ENCODE measurements at places on chromosomes 5 and 9.

DNA sequence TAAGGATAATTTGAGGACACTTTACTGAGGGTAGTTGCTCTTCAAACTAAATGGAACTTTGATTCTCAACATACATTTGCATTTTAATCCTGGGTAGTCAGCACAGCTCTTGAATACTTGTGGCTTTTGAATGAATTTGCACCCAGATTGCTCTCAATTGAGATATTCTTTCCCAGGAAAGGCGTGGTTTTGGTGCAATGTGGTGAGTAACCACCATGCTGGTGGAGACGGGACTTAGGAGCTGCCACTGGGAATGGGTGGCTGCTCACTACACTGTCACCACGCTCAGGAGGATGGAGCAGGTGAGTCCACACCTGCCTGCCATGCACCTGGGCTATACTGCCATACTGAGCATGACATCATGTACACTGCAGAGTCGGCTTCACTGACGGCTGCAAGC lies 99.2 kb downstream of the IRX1 start:
- no peak for DNase-seq

DNA sequence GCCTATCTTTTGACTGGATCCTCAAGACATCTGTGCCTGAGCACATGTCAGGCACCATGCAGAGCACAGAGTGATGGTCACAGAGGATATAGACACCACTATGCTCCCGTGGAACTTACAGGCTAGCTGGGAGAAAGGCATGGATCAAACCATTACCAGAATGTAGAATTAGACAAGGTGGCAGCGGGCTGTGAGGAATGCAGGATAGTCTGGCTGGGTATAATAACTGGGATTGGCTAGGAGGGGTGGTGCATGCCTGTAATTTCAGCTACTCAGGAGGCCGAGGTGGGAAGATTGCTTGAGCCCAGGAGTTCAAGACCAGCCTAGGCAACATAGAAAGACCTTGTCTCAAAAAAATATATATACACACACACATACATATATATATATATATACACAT lies 50.3 kb downstream of the ASS1 start:
- DNase-seq = no peak

DNA sequence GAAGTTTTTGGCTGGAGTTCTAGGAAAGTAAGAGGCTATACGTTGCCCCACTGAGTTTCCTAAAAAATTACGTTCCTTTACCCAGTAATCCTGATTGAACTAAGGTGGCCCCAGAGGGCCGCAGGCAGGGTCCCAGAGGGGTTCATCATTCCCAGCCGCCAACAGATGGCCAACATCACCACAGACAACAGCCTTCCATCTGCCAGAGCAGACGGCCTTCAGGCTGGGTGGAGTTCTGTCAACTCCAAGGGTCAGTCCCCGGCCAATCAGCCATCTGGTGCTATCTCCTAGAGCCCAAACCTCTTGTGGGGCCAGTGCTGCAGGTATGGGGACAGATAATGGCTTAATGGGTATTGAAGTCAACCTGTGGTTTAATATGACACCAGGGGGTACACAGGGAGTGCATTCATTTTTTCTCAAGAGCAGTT lies 30.4 kb downstream of the TBC1D2 start:
- no peak for DNase-seq

DNA sequence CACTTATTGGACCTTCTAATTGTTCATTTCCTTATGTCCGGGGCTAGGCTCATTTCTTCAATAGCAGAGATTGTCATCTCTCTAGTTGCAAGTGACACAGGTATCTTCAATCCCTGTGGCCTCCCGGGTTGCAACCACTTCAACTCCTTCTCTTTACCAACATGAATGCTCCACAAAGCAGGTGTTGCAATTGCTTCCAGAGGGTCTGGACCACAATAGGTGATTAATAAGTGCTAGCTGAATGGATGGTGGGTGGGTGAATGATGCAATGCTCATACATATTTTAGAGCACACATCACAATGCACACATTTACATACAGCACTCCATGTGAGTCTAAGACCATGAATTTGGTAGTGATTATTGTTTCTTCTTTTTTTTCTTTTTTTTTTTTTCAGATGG lies 2.6 kb downstream of the CEMIP2 start:
- DNase-seq = no peak

DNA sequence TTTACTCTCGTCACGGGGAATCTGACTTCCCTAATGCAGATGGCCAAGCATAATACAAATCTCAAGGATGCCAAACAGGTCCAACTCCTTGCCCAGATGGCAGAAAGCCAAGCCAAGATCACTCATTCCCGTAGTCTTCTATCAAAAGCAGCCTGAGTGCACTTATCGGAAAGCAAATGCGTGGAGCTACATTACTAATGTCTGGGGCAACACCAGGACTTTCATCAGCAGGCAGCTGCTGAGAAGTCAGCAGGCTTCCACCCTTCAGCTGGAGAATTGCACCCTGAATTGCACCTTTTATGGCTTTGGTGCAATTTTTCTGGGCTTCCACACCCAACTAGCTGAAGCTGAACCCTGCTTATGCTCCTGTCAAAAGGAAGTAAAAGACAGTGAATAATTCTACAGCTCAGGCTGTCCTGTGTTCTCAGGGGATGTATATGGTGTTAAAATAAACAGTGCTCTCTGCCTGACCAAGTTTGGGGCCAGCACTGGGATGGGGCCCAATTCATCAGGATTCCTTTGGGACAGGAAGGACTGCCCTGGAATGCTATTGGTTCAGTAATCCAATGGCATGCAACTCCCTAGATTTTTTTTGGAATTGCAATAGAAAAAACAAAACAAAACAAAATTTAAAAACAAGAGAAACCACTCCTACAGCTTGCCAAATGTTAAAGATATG lies 92.6 kb downstream of the DPYSL3 start:
- no peak for DNase-seq

- no peak for DNase-seq
Measured at GRCh38 chr9:134969156-134970045, 51.7 kb upstream of the FCN1 start.

DNA sequence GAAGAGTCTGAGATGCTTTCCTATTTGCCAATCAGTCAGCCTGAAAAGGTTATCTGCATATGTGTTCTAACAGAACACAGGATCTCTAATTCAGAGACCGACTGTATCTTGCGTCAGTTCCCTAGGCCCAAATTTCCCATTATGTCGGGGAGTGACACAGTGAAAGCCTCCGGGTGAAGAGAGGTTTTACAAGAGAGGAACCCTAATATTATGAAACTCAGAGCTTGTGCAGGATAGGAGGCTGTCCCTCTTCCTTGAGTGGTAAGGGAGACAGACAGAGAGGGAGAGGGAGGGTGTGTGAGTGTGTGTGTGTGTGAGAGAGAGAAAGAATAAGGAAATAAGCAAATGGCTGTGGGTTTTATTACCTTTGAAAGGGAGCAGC lies 1.9 kb downstream of the CD14 start:
- no peak for DNase-seq

DNA sequence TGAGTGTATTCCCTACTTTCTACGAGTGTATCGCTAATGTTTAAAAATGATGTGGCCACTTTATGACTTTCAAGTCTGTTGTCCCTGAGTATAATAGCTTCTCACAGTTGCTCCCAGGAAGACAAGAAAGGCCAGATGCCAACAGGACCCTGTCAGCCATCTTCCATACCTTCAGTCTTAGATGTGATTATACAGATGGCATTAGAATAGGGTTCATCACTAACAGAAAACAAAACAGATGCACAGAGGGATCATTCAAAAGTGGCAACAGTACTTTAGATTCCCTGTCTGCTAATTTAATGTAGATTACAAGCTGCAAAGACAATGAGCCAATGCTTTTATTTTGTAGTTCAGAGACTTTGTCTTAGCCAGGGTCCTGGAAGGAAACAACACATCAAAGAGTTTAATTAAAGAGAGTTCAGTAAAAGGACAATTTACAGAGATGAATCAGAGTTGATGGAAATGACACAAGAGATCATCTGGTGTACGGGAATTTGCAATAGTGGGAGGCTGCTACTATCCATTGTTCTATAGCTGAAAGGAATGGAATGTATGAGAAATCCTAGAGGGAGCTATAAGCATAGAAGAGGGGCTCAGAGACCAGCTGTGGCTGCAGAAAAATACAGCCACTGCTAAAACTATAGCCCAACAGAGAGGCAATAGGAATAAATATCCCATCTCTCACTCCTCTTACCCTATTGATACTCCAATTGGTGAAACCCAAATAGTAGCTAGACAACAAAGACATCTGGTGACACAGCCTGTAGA lies 393.7 kb upstream of the SMC2 start:
- no peak for DNase-seq

GRCh38 chr5:141707510-141707909 lies 25.5 kb upstream of the ARAP3 start:
- DNase-seq = no peak

Measured in effector CD8-positive, alpha-beta T cell (primary cell).